CD4-positive, alpha-beta T cell treated with Interferon alpha-2 for 1 hour (primary cell): ENCODE measurements at places on chromosomes 4 and X.

- peak; percentile 78 for DNase-seq
Measured at GRCh38 chrX:47366041-47366722, 4.2 kb upstream of the ZNF157 start.

DNA sequence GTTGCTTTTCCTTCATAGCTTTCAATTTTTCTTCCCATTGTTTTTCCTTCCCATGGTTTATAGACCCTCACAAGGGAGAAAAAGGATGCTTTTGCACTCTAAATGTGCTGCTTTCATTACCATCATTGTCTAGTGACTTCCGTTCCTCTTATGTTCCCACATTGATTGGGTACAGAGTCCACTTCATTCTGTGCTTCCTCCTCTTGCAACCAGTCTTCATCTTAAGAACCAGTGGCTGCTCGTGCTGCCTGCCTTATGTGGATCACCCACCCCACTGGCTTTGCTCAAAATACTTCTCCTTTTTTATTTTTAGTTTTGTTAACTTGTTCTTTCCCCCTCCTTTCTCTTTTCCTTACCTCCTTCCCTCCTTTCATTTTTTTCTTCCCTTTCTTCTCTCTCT is 76.5 kb upstream of the BOD1L1 start:
- DNase-seq = no peak

DNA sequence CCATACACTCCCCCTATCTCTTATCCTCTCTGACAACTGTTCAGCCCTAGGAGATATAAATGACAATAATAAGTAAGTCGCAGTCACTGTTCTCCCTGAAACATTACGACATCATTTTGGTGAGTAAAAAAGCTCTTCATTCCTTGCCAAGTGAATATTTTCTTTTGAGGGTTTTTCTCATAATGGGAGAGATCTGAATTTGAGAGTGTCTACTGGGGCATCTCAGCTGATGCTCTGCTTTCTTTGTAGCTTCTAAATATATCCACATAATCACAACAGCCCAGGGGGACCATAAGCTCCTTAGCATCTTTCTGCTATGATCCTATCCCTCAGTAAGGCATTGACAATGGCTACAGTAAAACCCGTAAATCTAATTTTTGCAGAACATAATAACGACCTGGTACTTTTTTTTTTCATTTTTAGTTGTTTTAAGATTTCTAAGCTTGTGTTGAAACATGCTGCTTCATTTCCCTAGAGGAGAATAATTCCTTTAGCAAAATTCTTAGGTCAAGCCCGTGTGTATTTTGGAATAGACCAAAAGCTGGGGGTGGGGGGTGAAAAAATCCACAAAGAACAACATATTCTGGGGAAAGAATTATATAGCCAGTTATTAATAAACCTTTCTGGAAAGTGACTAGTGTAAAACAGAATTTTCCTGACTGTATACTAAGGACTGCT is 78.1 kb upstream of the GPM6B start:
- no peak for DNase-seq

DNA sequence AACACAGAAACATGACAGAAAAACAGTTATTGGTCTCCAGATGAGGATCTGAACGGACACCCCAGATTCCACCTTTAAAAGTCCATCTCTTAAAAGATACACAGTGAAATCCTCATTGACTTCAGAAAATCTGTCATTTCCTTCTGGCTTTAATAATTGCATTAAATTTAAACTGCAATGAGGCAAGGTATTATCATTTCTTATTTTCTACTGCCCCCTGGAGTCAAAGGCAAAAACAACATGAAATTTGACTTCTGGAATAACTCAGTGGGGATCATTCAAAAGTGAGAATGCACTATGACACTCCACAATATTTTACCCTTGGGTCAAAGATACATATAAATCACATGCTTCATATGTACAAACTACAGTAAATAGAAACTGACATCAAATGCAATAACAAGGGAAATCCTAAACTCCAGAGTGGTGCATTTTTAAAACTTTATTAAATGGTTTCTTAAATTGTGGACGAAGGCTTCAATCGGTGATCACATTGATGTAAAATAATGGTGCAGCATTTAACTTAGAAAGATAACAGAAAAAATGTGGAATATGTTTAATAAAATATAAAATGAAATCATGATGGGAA is 56.4 kb upstream of the SPANXN1 start:
- no peak for DNase-seq

GRCh38 chrX:100274916-100275315 is 135.2 kb downstream of the PCDH19 start:
- DNase-seq = no peak

- no peak for DNase-seq
Measured at GRCh38 chr4:7054106-7054880, 11.1 kb downstream of the TADA2B start.

GRCh38 chr4:145218251-145218650 is 37.9 kb upstream of the OTUD4 start:
- no peak for DNase-seq

- DNase-seq = no peak
Measured at GRCh38 chrX:8245411-8245810, 74.3 kb upstream of the VCX2 start.

DNA sequence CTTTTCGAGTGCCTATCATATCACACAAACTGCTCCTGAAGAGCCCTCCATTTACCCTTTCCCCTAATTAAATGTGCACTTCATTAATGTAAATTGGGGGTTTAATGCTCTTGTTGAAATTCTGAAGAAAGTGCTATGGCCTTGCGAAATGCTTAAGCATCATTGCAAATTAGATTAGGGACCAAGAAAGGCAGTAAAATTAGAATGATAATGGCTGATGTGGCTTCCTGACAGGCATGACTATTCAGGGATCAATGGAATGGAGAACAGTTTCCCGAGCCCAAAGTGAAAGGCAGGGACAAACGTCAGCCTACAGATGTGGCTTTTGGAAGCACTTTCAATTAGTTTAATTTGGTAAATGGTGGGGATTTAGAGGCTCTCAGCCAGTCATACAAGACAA is 120.1 kb downstream of the NKX6-1 start:
- no peak for DNase-seq

DNA sequence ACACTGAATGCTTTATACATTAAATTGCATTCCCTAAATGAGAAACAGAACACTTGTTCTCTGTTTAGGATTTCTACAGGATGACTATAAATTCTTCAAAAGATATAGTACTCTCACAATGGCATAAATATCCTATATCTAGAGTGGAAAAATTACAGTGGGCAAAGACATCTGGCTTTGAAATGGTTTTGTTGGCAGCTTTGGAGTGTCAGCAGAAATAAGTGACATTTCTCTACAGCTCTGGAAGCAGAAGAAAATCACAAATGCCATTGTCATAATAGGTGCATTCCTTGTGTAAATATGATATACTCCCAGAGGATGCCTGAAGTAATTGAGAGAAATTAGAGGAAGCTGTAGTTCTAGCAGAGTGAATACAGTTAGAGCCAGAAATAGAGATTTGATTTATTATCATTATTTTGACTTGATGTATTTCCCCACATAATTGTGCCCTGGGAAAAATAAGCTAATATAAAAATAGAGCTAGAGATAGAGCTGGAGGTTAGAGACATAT is 95.9 kb upstream of the GALNTL6 start:
- no peak for DNase-seq
